Activated gamma-delta T cell treated with anti-CD3 and anti-CD28 coated beads, Interleukin-2, amount 50 U/mL, for 16 hours (primary cell): ENCODE measurements at places on chromosomes 7 and 10.

DNA sequence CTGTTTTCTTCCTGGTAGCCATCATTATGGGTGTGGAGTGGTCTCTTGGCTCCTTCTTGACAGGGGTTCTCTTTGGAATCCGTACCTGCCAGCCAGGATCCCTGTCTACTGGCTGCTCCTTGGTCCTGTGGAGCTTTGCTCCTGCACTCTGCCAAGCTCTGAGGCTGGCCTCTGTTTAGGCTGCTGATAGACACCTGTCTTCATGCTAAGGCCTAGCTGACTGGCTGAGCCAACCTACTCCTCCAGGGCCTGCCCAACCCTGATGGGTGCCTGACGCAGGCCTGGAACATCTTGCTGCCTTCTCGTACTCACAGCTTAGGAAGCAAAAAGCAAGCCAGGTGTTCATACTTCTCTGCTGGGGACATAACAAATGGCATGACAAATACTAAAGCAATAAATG, 333.6 kb upstream of the ZNF32 start:
- no peak for DNase-seq

GRCh38 chr10:30993155-30993554, 38.5 kb downstream of the ZNF438 start:
- no peak for DNase-seq

DNA sequence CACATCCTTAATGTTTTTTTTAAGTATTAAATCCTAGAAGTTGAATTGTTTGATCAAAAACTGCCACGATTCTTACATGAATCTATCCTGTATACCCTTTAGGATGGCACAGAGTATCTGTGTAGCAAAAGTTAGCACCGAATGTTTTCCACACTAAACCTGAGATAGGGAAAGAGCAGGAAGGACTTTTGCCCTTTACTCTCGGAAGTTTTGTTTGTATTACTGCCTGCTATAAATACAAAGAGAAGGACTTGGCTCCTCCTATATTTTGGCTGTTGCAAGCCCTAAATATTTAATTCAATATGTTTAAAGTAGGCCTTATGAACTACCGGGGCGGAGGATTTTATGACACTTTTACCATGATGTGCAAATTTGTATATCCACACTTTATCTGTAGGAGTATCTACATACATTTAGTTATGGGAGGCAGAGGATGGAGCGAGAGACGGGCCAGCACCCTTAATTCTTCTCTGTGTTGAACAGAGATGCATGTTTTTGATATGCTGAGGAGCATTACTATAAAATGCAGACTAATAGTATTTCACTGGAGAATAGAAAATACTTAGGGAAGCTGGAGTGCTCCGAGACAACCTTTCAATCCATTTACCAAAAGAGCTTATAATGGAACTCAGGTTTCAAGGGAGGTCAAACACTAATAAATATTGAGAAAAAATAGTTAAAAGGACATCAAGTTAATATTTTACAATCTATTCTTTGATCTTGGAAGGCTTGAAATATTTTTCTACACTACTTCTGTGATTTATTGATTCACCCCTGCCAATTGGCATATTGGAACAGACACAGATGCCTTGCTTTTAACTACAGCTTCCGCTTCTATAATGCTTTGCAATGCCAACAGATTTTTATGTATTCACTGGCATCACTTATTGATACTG, 97.4 kb downstream of the CHN2 start:
- no peak for DNase-seq

DNA sequence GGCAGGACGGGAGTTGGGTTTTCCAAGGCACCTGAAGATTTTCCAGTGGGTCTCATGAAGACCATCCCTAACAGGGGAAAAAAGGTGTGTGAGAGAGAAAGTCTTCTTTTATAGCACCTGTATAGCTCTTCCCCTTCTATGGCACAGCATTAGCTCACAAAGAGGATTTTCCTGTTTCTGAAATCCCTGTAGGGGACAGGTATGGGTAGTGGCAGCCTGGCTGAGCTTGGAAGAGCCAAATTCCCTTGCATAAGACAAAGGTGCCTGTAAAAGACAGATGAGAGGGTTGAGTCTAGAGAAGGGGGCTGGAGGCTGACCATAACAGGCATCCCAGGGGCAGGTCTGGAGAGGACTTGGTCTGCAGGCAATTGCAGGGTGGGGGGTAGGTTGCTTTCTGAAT, 63.7 kb downstream of the COL13A1 start:
- DNase-seq: no peak

DNA sequence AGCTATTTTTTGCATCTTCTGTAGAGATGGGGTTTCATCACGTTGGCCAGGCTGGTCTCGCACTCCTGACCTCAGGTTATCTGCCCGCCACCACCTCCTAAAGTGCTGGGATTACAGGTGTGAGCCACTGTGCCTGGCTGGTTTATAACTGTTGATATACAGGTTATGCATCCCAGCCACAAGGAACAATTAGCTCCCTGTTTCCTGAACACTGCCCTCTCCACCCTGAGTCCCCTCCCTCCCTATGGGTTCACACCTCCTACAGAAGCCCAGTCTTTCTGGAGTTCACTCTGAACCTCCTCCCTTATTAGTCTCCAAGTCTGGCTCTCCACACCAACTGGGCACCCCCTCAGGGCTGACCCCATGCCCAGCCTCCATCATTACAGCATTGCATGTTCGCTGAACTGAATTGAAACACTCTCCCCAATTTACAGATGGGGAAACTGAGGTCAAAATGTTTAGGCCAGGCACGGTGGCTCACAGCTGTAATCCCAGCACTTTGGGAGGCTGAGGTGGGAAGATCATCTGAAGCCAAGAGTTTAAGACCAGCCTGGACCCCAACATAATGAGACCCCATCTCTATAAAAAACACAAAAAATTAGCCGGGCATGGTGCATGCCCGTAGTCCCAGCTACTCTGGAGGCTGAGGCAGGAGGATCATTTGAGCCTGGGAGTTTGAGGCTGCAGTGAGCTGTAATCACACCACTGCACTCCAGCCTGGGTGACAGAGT, 1.7 kb upstream of the CLIP2 start:
- DNase-seq: no peak

DNA sequence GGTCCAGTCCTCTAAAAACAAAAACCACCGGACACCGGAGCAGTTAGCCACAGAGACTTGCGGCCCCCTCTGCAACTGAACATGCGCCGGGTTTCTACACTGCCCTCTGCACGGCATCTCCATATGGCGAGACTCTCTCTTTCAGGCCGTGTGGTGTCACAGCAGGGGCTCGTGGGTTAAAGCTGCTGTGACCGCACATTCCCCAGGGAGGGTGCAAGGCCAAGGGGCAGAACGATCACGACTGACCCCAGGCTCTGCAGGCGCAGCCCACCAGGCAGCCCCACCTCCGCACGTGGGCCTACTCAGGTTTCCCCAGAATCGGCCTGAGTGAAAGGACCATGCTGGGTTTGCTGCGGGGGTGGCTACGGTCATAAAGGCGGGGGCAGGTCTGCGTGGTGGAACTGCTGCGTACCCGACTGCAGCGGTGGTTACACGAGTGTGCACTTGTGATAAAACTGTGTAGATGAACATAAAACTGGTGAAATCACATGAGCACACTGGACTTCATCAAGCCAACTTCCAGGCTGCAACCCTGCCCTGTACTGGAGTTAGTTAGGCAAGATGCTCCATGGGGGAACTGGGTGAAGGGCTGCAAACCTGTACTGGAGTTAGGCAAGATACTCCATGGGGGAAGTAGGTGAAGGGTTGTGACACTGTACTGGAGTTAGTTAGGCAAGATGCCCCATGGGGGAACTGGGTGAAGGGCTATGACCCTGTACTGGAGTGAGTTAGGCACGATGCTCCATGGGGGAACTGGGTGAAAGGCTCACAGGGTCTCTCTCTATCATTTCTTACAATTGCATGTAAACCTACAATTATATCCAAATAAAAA, 81.4 kb upstream of the PPP2R2D start:
- no peak for DNase-seq

DNA sequence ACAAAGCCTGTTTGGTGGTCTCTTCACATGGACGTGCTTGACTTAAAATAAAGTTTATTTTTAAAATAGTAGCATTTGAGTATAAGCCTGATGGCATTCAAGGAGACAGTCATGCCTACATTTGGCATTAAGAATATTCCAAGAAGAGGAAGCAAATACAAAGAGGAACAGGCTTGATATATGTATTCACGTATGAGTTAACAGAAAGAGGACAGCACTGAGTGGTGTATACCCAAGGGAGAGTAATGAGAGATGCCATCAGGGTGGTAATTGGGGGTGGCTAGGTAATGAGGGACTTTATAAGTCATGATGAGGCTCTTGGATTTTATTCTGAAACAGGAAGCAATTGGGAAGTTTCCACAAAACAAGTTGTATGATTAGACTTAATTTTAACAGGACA, 363.3 kb downstream of the SEMA3D start:
- DNase-seq: no peak

DNA sequence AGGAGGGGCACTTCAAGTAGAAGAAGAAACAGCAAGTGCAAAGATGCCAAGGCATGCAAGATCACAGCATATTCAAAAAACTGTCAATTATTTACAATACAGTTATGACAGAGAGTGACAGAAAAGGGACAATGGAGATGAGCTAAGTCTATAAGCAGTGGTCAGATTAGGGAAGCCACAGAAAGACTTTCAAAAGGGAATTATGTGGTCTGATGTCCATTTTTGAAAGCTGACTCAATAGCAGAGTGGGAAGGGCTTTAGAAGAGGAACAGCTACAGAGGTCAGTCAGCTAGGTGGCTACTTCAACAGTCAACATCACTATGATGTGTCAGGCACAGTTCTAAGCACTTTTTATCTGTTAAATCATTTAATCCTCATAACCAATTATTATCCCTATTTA, 45.2 kb upstream of the SPOCK2 start:
- no peak for DNase-seq

DNA sequence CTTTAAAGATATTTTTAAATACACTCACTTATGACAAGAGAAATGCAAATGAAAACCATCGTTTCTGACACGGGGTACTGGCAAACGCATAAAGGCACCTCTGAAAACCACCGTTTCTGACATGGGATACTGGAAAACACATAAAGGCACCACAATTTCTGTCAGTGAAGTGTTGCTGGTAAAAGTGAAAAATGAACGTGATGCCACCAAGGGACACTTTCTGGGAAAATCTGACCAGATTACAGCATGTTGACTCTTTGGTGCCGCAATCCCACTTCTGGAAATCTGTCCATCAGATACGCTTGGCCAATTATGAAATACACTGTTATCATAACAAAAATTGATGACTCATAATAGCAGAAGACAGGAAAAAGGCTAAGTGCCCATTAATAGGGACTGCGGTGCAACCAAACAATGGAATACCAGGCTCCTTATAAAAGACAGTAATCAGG, 131.7 kb downstream of the ZMYND11 start:
- DNase-seq: no peak

DNA sequence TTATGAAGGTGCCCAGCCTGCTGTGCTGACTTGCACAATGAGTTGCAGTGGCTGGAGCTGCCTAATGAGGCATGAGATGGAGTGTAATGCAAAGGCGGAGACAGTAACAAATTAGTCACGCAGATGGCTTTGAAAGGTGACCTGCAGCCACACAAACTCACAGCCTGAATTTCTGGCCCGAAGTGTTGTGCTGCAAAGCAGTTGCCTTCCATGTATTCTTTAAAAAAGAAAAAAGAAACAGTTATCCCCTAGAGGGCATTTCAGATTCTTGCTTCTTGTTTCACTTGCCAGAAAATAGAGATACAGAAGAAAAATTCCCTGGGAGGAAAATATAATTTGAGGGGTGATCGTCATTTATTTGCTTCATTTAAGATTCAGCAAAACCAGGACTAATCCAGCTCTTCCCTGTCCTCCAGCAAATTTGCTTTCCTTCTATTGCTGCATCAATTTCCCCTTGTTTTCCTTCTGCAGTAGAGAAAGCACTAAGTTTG, 239.9 kb downstream of the ADRA2A start:
- DNase-seq: no peak

- DNase-seq: no peak
Observed at GRCh38 chr10:53841483-53842145, 959.4 kb downstream of the PCDH15 start.
